Myocyte (in vitro differentiated cells): ENCODE measurements at places on chromosomes 12 and 14.

DNA sequence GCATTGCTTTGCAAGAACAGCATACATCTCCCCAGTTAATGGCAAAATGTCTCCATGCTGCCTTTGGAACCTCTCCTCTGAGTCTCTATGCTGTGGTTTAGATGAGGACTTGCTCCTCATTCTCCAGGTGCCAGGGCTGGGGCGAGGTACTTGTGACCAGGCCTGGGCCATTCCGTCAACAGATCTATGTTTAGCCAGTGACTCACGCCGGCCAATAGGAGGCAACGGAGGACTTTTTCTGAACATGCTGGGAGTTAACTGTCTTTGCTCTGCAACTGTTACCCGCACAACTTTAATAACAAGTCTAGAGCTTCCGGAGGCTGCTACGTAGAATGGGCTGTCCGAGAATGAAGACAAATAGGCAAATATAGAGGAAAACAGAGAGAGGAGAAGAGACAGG lies 214.2 kb downstream of the GLT1D1 start:
- no peak for DNase-seq

- no peak for DNase-seq
Measured at GRCh38 chr14:54202288-54202687, 194.5 kb upstream of the CDKN3 start.

DNA sequence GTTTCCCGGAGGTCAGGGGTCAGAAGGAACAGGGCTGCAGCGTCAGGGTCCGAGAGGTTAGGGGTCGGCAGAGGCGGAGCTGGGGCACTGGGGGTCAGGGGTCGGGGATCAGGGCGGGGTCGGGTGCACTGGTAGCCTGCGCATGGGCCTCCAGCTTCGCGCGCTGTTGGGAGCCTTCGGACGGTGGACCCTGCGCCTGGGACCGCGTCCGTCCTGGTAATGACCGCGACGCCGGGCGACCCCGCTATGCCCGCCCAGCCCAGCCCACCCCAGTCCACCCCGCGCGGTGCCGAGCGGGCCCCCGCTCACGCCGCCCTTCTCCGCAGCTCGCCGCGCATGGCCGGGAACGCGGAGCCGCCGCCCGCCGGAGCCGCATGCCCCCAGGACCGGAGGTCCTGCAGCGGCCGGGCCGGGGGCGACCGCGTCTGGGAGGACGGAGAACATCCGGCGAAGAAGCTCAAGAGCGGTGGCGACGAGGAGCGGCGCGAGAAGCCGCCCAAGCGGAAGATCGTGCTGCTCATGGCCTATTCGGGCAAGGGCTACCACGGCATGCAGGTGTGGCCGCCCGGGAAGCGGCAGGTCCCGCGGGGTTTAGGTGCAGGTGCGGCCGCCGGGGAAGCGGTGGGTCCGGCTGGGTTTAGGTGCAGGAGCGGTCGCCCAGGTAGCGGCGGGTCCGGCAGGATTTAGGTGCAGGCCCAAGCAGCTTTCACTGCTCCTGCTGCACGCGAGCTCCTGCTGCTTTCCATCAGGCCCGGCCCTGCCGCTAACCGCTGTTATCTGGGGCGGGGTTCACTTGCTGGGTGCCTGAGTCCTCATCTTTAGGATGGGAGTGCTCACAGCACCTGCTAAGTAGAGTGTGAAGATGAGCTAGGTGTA lies 743 bp downstream of the PUS1 start:
- DNase-seq, result peak; percentile 33

GRCh38 chr12:91091916-91092715 lies 19.2 kb downstream of the LUM start:
- no peak for DNase-seq

GRCh38 chr12:121933522-121934308 lies 15.3 kb downstream of the CFAP251 start:
- no peak for DNase-seq

GRCh38 chr12:89768586-89769482 lies 60.2 kb upstream of the ATP2B1 start:
- DNase-seq, result peak; percentile 73
